Neural cell (in vitro differentiated cells): ENCODE measurements at places on chromosomes 13 and 19. TPM values are rescaled to one million over a fixed set of nuclear protein-coding genes. Genes with fewer than 3 reads are reported as not detected.

FSD1 gene
- polyA plus RNA-seq, result 114 and 158 TPM in 2 replicates

S1PR4 gene
- polyA plus RNA-seq, result not detected in 2 replicates

IGSF23 gene
- polyA plus RNA-seq, result not detected in 2 replicates

PGLYRP1 gene
- not detected in 2 replicates for polyA plus RNA-seq

ENOX1 gene
- polyA plus RNA-seq, result 42.6 and 43.7 TPM in 2 replicates

CEACAM3 gene
- polyA plus RNA-seq, result not detected in 2 replicates

IFNL3 gene
- not detected in 2 replicates for polyA plus RNA-seq

FGF22 gene
- 0.48 TPM in 1 of 2 replicates, not detected in the other for polyA plus RNA-seq

IZUMO2 gene
- not detected in 2 replicates for polyA plus RNA-seq

PNMA8B gene
- polyA plus RNA-seq, result 9.9 and 10.1 TPM in 2 replicates

LILRA2 gene
- polyA plus RNA-seq, result not detected in 2 replicates

ZNF264 gene
- polyA plus RNA-seq, result 10.4 and 16.9 TPM in 2 replicates

SLC25A41 gene
- polyA plus RNA-seq, result 3.8 and 4.2 TPM in 2 replicates

APOE gene
- polyA plus RNA-seq, result 8.7 and 9.8 TPM in 2 replicates

ZNF616 gene
- 9.7 and 10.9 TPM in 2 replicates for polyA plus RNA-seq

NALCN gene
- polyA plus RNA-seq, result 24.1 and 27.8 TPM in 2 replicates

GIPC3 gene
- polyA plus RNA-seq, result not detected in 2 replicates

DACT3 gene
- polyA plus RNA-seq, result 29.3 and 32.5 TPM in 2 replicates

STK24 gene
- polyA plus RNA-seq, result 66.0 and 72.9 TPM in 2 replicates

ZNF492 gene
- polyA plus RNA-seq, result not detected in 2 replicates

ZNF814 gene
- polyA plus RNA-seq, result 12.4 and 17.7 TPM in 2 replicates

AMER2 gene
- 32.9 and 33.2 TPM in 2 replicates for polyA plus RNA-seq

F2RL3 gene
- not detected in 2 replicates for polyA plus RNA-seq

SIGLEC7 gene
- polyA plus RNA-seq, result not detected in 2 replicates

GCDH gene
- 35.4 and 51.5 TPM in 2 replicates for polyA plus RNA-seq

ZNF414 gene
- polyA plus RNA-seq, result 3.4 and 13.4 TPM in 2 replicates

ZNF726 gene
- polyA plus RNA-seq, result not detected in 2 replicates

TMPRSS9 gene
- not detected in 2 replicates for polyA plus RNA-seq

PTGER1 gene
- not detected in 2 replicates for polyA plus RNA-seq

CACNG7 gene
- 27.8 and 37.0 TPM in 2 replicates for polyA plus RNA-seq

TLE2 gene
- 7.0 and 9.6 TPM in 2 replicates for polyA plus RNA-seq

ZFP36 gene
- polyA plus RNA-seq, result 0.34 TPM in 1 of 2 replicates, not detected in the other

HSH2D gene
- polyA plus RNA-seq, result not detected in 2 replicates

CLEC17A gene
- not detected in 2 replicates for polyA plus RNA-seq

RDH8 gene
- not detected in 2 replicates for polyA plus RNA-seq

LAIR2 gene
- not detected in 2 replicates for polyA plus RNA-seq

URAD gene
- not detected in 2 replicates for polyA plus RNA-seq

CD177 gene
- not detected in 2 replicates for polyA plus RNA-seq

RASAL3 gene
- polyA plus RNA-seq, result 1.1 TPM in 1 of 2 replicates, not detected in the other

TDRD12 gene
- 8.5 and 9.2 TPM in 2 replicates for polyA plus RNA-seq

ZNF426 gene
- 12.2 and 14.3 TPM in 2 replicates for polyA plus RNA-seq

PCDH17 gene
- polyA plus RNA-seq, result 6.4 and 6.5 TPM in 2 replicates

ZNF578 gene
- 0.47 and 1.1 TPM in 2 replicates for polyA plus RNA-seq

GNG8 gene
- polyA plus RNA-seq, result not detected in 2 replicates

FPR1 gene
- polyA plus RNA-seq, result not detected in 2 replicates

CEBPA gene
- polyA plus RNA-seq, result 1.6 and 2.6 TPM in 2 replicates

SLC7A10 gene
- not detected in 2 replicates for polyA plus RNA-seq

DENND1C gene
- polyA plus RNA-seq, result 0.17 TPM in 1 of 2 replicates, not detected in the other

FUT3 gene
- 0.64 and 0.82 TPM in 2 replicates for polyA plus RNA-seq

TPTE2 gene
- polyA plus RNA-seq, result 0.83 and 1.0 TPM in 2 replicates

ZNF681 gene
- 3.2 and 3.6 TPM in 2 replicates for polyA plus RNA-seq

MAP4K1 gene
- polyA plus RNA-seq, result 1.0 and 1.2 TPM in 2 replicates
